CD4-positive, alpha-beta T cell treated with Interleukin-21 for 1 hour (primary cell): ENCODE measurements at places on chromosomes 1 and 21.

DNA sequence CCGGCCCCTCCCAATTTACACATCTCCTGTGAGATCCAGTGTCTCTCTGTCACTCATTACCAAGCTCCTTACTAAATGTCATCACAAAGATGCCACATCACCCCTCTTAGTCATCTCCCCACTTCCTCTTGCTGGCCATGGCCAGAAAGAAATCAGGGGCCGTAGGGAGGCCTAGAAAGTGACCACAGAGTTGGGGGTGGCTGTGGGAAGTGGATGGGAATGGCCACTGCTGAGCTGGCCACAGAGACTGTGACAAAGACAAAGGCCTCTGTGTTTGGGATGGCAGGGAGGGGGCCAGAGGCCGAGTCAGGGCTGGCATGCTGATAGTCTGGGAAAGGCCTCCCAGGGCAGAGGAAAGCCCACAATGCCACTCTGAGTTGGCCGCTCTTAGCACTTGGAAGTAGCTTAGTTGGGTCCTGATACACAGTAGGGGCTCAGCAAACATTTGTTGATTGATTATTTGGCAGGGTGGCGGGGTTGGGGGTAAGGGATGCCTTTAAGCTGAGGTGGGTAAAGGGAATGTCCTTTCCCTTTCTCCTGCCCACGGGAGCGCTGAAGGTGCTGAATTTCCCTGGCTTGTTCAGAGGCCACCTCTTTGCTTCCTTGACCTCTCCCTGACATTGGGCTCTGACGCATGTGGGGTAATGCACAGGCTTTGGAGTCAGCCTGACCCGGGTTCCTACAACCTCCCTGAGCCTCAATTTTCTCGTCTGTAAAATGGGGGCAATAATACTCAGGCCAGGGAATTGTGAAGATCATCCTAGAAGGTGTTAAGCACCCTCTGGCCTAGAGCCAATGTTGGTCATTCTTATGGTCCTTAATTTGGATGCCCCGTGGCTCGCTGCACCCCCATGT lies 13.2 kb downstream of the NAV1 start:
- no peak for DNase-seq

DNA sequence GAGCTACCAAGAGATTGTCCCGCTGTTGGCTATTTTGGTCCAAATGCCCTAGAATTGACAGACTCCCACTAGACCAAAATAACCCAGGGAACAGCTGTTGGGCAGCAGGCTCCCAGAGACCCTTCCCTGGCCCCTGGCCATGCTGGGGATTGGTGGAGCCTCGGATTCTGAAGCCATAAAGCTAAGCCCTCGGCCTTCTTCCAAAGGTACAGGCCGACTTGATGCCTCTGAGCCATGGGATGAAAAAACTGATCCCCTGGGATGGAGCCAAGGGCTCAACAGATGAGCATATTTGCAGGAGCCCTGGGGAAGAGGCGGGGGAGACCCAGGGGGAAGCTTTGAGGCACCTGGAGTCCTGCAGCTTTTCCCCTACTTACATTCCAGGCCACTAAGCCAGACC lies 1.0 kb upstream of the LRRC38 start:
- DNase-seq, result no peak

GRCh38 chr1:47241114-47242113 lies 9.4 kb upstream of the TAL1 start:
- no peak for DNase-seq

DNA sequence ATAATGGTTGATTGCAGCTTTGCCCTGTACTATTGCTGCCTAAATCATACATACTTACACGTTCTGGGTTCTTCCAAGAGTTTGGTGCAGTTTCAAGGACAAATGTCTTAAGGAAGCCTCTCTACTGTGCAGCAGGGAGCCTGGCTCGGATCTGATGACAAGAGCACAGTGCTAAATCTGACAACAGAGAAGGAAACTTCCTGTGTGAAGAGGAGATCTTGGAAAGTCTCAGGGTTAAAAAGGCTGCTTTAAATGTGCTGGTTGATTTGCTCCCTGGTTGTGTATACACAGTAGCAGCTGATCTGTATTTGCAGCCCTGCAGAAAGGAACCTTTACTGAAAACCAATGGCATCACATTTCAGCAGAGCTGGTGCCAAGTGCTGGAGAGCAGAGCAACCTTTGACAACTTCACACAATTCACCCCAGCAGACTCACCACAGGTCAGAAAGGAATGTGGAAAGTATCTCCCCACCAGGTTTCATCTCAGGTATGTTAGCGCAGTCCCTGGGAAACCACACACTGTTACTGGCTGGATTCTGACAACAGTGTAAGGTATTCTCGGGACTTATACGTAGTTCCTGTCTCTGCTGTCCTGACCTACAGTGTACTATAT lies 355.0 kb upstream of the ESRRG start:
- DNase-seq, result no peak
